ENCODE measurements at places on chromosomes 12 and 14. TPM values are rescaled to one million over a fixed set of nuclear protein-coding genes. Genes with fewer than 3 reads are reported as not detected.

GLIPR1L2 gene
- 2.3 TPM for polyA plus RNA-seq

ADCY4 gene
- polyA plus RNA-seq, result 17.2 TPM

SPX gene
- 18.9 TPM for polyA plus RNA-seq

C1QL4 gene
- polyA plus RNA-seq, result 1.5 TPM

ZNF385A gene
- 10.1 TPM for polyA plus RNA-seq

SDR9C7 gene
- polyA plus RNA-seq, result not detected

TTC9 gene
- 4.2 TPM for polyA plus RNA-seq

PAX9 gene
- 0.20 TPM for polyA plus RNA-seq

CLEC9A gene
- 0.44 TPM for polyA plus RNA-seq

FGF6 gene
- polyA plus RNA-seq, result not detected

PTPN21 gene
- 35.8 TPM for polyA plus RNA-seq

RTL1 gene
- polyA plus RNA-seq, result not detected

KERA gene
- not detected for polyA plus RNA-seq

CKB gene
- polyA plus RNA-seq, result 98.8 TPM

TRHDE gene
- polyA plus RNA-seq, result 28.4 TPM

DCAF4 gene
- 17.7 TPM for polyA plus RNA-seq

KRT75 gene
- not detected for polyA plus RNA-seq

Measured in right renal cortex interstitium (tissue), 3 donors.